Occipital lobe (tissue), 3 donors: ENCODE measurements at places on chromosomes 1 and 21.

- DNase-seq = no peak
Observed at GRCh38 chr21:25871566-25871965, 136.8 kb downstream of the GABPA start.

- no peak for DNase-seq
Observed at GRCh38 chr1:153771841-153772593, 3.2 kb upstream of the SLC27A3 start.

- no peak for DNase-seq
Observed at GRCh38 chr1:101588677-101589076, 351.9 kb downstream of the S1PR1 start.

GRCh38 chr1:67791686-67792085 lies 41.6 kb downstream of the GNG12 start:
- DNase-seq = no peak

DNA sequence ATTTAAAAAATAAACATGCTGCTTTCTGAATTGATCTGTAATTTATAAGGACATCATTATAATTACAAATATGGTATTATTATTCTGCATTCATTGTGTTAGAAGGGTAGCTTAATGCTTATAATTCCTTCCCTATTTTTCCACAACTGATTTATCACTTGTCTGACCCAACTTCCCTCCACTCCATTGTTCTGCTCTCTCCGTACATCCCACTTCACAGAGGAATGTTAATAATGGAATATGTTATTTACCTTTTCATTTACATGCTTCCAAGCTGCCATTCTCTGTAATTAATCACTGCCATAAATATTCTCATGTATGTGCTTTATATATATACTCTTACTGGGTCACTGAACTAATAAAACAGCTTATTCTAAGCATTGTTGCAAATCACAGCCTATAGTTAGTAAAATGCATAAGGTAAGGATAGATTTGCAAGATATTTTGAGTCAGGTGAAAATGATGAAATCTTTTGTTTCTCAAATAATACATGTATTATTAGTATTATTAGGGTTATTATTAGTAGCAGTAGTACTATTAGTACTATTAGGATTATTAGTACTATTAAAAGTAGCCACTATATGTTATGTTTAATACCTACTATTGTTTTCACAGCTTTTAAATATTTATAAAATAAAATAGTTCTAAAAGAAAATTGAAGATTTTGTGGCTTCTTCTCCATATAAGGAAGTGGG lies 70.6 kb upstream of the NEK7 start:
- no peak for DNase-seq

- DNase-seq = no peak
Observed at GRCh38 chr1:47507881-47508701, 70.2 kb downstream of the FOXD2 start.

DNA sequence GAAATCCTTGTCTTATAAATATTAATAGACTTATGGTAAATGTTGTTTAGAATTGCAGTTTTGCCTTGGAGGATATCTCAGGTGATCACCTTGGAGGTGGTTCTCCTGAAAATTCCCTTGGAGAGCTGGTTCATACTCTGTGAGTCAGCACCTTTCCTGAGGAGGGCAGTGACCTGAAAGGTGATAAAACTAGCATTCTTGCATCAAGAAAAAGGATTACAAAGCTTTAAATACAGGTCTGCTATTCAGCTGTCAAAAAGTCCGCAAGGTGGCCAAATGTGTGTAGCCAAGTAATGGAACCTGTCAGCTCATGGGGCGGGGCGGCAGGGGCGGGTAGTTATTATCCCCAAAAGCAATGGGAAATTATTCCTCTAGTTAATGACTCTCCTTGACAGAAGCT lies 52.8 kb upstream of the EDARADD start:
- DNase-seq = no peak

DNA sequence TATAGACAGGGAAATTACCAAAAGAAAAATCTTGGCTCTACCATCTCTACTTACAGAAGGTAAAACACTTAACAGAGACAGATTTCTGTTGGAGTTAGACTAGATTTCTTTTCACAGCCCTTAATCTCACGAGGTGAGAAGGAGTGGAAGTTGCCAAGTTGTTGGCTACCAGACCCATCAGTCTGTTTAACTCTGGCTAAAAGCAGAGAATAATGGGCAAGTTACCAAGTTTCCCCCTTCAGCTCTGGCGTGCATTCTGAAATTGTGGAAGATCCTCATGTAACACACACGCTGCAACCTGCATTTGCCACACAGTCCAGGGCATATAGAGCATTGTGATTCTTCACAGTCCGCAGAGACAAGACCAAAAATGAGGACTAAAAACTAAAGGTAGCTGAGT lies 49.3 kb downstream of the STX6 start:
- DNase-seq = no peak

DNA sequence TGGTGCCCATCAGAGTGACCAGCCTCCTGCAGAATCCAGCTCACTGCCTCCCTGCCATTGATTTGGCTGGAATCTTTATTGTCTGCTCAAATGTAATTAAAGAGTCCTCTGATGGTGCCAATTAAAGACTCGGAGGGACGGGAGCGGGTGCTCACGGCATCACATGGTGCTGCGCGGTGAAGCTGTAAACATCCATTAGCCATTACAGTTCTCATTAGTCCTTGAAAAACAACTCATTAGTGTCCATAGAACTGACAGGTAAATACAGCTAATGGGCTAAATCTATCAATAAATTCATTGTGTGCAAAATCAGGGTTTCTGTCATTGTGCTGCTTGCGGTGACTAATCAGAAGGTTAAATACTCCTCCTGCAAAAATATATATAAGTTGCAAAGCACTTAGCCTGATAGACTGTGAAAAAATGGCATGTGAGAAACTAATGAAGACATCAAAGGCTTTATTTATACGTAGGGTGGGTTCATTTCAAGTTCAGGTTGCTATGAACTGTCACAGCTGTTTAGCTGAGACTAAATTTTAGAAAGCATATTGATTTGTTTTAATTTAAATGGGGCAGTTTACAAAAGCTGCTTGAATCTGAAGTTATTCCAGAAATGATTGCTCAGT lies 289.8 kb upstream of the POU3F1 start:
- no peak for DNase-seq

GRCh38 chr1:24558902-24559791 lies 3.3 kb downstream of the NCMAP start:
- DNase-seq = peak; percentile 3

DNA sequence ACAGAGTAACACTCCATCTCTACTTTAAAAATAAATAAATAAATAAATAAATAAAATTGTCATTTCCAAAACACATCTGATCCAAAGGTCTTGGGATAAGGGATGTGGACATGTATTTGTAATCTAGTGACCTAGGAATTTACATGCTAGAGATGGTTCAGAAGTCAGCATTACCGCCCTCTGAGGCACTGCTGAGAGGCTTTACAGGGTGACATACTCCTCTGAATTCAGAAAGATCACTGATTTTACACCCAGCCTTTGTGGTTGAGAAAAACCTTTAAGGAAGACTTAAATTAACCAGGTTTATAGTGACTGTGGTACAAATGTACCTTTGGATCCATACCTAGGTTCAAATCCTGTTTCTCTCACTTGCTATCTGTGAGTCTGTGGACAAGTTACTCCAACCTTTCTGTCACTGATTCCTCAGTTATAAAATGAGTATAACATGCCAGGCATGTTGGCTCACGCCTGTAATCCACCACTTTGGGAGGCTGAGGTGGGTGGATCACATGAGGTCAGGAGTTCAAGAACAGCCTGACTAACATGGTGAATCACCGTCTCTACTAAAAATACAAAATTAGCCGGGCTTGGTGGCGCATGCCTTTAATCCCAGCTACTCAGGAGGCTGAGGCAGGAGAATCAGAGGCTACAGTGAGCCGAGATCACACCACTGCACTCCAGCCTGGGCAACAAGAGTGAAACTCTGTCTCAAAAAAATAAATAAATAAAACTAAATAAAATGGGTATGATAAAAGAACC lies 20.1 kb downstream of the OSBPL9 start:
- no peak for DNase-seq

DNA sequence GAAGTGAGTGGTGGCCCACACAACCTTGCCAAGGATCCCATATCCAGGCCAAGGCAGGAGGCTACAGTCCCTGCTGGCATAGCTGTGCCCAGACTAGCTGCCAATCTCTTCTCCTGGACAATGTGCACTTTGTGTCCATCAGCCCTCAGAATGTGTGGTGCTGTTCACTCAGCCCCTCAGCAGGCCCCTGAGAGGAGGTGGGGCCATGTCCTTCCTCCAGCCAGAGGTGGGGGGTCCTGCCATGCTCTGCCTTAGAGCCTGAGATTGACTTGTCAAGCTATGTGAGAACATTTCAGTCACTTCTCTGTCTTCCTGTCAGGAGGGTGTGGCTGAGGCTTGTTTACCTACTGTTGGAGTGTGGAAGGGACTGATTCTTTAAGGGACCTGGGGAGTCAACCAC lies 1.4 kb downstream of the NCF2 start:
- DNase-seq = no peak

- DNase-seq = peak; percentile 39
Observed at GRCh38 chr1:101025283-101025656, 314 bp downstream of the DPH5 start.

- DNase-seq = no peak
Observed at GRCh38 chr1:84450910-84451309, 28.2 kb upstream of the RPF1 start.

DNA sequence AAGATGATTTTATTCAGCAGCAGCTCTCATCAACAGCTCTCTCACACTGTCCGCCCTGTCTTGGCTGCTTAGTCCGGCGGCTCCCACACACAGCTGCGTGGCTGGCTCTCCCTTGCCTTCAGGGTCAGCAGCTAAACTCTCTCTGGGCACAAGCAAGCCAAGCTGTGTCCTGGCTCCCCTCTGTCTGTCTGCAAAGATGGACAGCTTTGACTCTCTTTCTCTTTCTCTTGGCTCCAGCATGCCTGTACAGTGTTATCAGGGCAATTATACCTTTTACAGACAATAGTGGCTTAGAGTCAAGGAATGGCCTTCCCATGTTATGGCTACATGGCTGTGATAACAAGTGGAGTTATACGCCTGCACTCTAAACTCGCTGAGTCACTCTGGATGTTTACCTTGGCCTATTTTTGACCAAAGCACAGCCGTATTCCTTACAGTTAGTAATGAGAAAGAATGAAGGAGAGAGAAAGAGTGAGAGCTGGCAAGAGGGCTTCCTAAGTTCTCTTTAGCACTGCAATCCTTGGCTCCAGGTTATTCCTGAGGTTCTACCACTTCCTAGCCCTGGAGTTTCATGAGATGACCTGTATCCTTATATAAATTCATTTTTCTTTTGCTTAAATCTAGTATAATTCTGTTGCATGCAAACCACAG lies 59.9 kb upstream of the ZSWIM5 start:
- no peak for DNase-seq

DNA sequence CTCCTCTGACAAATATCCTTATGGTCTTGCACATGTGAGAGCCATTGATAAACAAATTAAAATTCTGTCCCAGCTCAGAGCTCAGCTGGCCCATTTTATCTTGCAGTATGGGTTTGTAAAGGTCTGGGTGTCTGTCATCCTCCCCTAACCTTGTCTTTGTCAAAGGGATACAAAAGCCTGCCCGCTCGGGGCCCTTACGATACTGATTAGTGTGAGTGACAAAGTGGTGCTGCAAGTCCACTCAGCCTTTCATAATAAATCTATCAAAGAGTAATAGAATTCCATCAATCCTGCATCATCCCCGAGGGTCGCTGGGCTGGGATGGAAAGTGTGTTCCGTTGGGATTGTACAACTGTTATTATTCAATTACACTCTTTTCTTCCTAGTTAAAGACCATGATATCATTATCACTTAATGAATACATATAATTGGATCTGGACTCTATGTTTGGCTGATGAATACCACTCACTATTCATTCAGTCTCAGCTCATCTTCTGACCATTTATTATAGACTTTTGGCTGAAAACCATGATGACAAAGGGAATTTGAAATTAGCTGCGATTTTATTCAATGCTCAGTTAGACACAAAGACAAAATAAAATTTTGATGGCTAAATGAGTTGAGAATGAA lies 122.5 kb upstream of the FOXD3 start:
- no peak for DNase-seq

GRCh38 chr21:35648512-35648911 lies 411.8 kb downstream of the SETD4 start:
- DNase-seq = no peak

GRCh38 chr1:72915581-72915980 lies 633.2 kb upstream of the NEGR1 start:
- no peak for DNase-seq

DNA sequence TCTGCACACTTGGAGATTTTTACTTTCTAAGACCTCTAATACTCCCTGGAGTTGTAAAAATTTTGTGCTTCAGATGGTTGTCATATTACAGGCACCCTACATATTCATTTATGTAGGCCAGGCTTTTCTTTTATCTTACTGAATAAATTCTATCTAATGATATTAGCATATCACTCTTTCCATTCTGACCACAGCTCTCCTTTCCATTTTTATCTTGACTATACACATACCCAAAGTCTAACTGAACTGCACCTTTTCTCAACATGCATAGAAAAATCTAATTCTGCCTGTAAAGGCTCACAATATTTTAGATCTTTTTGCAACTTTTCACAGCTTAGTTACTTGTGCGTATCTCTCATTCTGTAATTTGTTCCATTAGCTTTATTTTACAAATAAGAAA lies 52.7 kb upstream of the TSHB start:
- no peak for DNase-seq

DNA sequence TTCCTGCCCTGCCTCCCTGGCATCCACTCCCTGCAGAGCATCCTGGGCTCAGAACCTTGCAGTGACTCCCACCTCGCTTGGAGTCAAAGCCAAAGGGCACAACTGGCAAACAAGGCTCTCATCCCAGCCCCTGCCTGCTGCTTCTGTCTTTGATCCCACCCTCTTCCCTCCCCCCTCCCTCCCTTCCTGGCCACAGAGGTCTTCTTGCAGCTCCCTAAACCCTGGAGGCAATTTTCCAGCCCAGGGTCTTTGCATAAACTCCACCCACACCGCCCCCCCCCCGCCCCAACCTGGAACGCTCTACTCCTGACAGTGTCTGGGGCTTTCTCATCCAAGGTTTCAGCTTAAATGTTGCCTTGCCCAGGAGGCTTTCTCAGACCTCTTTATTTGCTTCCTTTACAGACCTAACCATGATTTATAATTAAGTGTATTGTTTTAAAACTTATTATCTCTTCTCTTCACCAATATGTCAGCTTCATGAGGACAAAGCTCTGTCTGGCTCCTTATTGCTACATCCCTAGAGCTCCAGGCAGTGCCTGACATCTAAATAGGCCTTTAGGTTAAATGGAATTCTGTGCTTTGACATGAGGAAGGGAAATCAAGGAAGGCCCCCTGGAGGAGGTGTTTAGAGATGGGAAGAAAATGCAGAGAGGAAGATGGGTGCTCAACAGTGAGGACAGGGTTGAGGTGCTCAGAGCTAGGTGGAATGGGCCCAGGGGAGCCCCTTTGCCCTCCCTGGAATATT lies 37.7 kb upstream of the PADI1 start:
- DNase-seq = no peak

- DNase-seq = no peak
Observed at GRCh38 chr1:147798731-147799130, 38.3 kb upstream of the GJA5 start.
